Karpas-422 (cell line): ENCODE measurements at places on chromosomes 1 and 21. TPM values are rescaled to one million over a fixed set of nuclear protein-coding genes. Genes with fewer than 3 reads are reported as not detected.

GRCh38 chr1:160357286-160358002 lies 9.4 kb upstream of the NHLH1 start:
- no peak for DNase-seq

DNA sequence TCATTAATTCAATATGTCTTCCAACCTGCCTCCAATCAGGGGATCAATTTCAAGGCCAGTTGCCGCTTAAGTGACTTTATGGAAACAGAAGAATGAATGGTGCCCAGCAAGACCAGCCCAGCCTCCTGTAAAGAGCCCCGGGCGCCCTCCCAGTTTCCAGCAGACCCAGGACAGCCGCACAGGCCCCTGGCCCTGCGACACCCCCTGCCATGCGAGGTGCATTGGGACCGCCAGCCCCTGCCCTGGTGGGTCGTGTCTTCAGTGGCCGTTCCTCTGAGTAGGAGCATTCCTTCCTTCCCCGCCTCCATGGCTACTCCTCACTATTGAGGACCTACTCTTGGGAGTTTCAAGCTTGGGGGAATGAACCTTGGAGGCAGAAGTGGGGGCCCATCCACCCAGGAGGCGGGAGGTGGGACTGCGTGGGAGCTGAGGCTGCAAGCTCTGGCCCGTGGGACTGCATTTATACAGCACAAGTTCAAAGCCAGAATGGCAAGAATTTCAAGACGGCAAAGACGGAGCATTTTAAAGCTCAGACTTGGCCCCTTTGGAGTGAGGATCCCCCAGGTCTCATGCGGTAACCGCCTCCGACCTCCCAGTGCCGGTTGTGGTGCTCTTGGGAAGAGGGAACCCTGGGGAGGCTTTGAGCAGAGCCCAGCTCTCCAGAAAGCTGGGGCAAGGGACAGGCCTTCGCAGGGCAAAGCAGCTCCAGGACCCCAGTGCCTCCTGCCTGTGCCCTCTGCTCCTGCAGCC lies 73.1 kb upstream of the ACTRT2 start:
- no peak for DNase-seq

GRCh38 chr1:158089925-158090637 lies 90.6 kb upstream of the CD1D start:
- no peak for DNase-seq

DNA sequence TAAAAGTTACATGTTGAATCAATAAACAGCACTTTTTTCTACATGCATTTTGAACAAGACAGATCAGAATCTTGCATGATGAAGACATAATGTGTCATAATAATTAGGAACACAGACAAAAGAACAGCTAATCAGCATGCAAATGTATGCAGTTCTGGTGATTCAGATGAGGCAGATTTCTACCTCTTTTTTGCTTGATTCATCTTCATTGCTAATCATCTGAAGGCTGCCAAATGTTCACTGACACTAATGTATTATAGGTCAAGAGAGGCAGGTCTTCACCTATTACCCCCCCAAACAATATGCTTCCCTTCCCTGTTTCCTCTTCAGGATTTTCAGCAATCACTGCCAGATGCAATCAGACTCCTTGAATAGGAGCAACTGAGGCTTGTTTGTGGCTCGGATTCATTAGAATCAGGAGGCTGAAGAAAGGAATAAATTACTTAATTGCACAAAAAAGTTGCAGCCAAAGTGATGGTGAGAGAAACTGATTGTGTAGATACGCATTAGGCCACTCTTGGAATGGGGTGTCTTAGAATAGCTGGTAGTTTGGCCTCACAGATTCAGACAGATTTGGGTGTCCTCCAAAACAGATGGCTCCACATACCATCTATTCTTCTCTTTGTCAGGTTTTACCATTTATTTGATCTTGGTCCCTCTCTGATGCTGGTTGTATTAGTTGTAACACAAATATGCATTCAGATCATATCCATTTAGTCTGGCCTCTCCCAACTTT lies 275.4 kb downstream of the RPS6KC1 start:
- DNase-seq: no peak

The HSD3B1 gene
- total RNA-seq: not detected in 2 replicates
